Activated gamma-delta T cell treated with anti-CD3 and anti-CD28 coated beads, Interleukin-2, amount 50 U/mL, for 16 hours (primary cell): ENCODE measurements at places on chromosomes 16 and 17.

GRCh38 chr17:16915752-16916556, 56.0 kb downstream of the TNFRSF13B start:
- DNase-seq = no peak

- no peak for DNase-seq
Measured at GRCh38 chr17:42142371-42142896, 12.4 kb downstream of the RAB5C start.

DNA sequence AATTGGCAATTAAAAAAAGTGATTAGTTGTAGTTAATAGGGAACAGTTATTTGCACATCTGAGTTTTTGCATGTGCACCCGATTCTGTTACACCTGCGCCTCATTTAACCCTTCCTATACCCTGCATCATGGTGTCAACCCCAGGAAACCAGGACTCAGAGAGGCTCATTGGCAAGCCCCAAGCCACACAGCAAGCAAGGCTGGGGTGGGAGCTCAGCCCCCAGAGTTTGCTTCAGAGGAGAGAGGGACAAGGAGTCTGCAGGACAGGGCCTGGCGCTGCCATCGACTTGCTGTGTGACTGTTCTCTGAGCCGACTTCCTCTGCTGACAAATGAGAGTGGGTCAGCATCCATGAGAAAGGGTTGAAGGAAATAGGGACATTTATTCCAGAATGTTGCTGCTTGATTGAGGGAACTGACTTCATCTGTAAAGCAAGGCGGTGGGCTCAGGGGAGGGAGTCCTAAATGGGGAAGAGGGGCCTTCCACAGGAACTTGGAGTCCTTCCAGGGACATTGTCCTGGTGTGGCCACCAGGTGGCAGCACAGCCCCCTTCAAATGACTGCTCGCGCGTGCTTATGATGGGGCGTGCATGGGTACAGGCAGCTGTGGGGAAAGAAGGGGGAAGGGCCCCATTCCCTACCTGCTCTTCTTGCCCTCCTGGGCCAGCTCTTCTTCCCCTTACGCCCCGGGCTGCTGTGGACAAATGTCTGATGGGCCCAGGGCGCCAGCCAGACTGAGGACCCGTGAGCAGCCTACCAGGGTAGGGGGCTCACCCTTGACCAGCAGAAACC, 51.6 kb downstream of the NT5M start:
- DNase-seq = peak; percentile 66

DNA sequence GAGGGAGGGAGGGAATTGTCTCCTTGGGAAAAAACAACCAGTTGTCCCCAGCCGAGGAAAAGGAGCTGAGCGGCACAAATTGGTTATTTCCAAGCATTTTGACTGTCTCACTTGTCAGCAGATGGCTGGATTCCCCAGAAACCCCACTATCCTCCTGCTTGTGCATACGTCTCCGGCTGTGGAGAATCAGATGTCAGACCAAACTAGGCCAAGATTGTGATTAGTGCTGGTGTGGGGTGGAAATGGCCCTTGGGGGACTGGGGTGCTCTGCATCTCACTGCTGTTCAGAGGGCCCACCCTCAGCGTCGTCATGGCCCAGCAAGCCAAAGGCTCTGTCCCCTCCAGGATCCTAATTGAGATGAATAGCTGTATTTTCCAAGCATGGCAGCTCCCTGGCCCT, 131.7 kb upstream of the HSBP1 start:
- no peak for DNase-seq

DNA sequence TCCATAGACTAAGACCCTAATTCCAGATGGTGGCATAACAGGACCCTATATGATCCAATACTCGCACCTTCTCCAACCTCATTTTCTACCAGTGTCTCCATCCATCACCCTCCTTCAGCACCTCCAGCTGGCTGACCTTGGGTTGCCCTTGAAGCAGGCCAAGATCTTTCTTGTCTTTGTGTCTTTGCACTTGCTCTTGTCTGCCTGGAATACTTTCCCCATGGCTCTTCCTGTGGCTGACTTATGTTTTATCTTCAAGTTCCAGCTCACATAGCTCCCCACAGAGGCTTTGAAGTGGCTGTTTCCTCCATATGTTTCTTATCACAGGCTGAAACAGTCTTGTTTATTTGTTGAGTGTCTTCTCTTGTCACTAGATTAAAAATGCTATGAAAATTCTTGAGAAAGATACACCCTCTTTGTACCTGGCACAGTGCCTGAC, 29.6 kb upstream of the MMD start:
- no peak for DNase-seq

- no peak for DNase-seq
Measured at GRCh38 chr16:25143928-25144327, 32.4 kb downstream of the LCMT1 start.

GRCh38 chr17:22511431-22511830, 819.1 kb downstream of the KCNJ18 start:
- no peak for DNase-seq

DNA sequence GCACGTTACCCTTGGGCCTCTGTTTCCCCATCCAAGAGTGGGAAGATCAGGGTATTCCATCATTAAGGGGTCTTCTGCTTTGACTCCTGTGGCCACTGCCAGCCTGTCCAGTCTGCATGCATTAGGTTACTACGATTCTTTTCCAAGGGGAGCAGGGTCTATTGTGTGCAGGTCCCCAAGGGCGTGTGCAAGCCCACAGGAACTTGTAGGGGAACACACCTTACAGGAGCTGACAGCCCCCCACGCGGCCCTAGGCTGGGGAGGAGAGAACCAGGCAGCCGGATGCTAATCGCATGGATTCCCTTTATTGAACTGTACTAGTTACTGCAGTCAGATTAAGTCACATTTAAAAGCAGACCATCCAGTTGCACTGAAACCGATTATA, 116.7 kb downstream of the C16orf78 start:
- no peak for DNase-seq

- DNase-seq = no peak
Measured at GRCh38 chr17:17700251-17700969, 19.2 kb downstream of the RAI1 start.

GRCh38 chr17:39737206-39737759, 455 bp upstream of the GRB7 start:
- DNase-seq = no peak

- DNase-seq = no peak
Measured at GRCh38 chr16:2819179-2819938, 2.3 kb downstream of the PRSS21 start.

DNA sequence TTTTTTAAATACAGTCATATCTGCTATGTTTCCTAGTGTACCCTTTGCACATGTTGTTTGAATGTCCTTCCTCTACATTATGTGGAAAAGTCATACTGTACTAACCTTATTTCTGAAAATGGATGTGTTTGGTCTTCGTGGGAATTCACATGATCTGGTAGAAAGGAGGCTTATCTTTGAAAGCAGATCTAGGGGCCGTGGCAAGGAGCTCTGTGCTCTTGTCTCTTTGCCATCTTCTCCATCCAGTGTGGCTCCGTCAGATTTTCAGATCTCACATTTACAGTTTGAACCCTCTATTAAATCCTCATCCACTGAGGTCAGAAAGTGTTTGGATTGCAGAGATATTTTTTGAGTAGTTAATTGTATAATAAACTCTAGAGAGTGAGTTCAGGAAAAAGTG, 32.9 kb downstream of the MAP2K4 start:
- no peak for DNase-seq

DNA sequence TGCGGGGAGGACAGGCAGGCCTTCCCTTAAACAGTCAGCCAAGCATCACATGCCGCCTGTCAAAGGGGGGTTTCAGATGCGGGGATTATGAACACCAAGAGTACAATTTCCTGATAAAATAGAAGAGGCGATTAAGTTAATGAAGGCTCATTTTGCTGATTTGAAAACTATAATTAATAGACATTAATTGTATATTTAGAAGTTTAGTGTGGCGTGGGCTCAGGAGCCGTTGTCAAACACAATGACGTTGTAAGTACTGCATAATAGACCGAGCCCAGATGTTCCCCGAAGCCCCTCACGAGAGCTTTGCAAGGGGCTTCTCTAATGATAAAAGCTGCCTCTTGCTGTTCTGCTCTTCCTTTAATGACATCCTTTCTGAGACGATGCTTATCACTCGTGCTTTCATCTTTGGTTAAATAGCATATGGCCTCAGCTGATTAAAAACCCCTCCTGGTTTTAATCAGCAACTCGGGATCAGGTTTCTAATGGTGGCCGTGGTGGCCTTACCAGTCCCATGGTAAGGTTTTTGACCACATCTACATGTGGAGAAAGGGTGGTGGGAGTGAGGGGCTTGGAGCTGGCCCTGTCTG, 28.2 kb downstream of the SNX20 start:
- DNase-seq = no peak

GRCh38 chr16:3793161-3793576, 75.8 kb upstream of the TRAP1 start:
- no peak for DNase-seq

- no peak for DNase-seq
Measured at GRCh38 chr17:261635-262034, 80.2 kb upstream of the DOC2B start.

DNA sequence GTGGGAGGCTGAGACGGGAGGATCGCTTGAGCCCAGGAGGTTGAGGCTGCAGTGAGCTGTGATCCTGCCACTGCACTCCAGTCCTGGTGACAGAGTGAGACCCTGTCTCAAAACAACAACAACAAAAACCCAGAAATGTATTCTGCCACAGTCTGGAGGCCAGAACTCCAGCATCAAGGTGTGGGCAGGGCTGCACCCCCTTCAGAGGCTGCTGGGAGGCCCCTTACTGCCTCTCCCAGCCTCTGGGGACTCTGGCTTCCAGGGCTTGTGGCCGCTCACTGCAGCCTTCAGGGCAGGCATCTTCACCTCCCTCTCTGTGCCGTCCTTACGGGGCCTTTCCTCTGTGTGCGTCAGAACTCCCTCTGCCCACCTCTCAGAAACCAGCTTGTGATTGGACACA, 209.4 kb upstream of the GSE1 start:
- no peak for DNase-seq

GRCh38 chr16:50602531-50603205, 54.5 kb downstream of the NKD1 start:
- peak; percentile 9 for DNase-seq

DNA sequence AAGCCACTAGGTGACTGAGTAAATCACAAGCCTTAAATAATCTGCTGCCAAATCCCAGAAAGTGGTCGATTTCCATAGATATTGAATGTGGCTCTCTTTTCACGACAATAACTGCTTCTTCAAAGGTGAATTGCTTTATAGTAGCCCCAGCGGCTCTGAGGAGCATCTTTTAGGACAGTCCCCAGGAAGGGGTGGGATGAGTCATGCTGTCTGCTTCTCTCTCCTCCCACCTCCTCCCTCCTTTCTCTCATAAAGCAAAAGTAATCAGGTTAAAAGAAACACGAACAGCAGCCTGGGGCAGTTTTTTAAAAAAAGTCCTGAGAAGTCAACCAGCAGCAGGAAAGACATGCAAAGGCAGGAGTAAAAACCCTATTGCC, 1.8 kb downstream of the KIAA0513 start:
- DNase-seq = peak; percentile 45

- DNase-seq = no peak
Measured at GRCh38 chr17:4187076-4187475, 44.1 kb downstream of the CYB5D2 start.

DNA sequence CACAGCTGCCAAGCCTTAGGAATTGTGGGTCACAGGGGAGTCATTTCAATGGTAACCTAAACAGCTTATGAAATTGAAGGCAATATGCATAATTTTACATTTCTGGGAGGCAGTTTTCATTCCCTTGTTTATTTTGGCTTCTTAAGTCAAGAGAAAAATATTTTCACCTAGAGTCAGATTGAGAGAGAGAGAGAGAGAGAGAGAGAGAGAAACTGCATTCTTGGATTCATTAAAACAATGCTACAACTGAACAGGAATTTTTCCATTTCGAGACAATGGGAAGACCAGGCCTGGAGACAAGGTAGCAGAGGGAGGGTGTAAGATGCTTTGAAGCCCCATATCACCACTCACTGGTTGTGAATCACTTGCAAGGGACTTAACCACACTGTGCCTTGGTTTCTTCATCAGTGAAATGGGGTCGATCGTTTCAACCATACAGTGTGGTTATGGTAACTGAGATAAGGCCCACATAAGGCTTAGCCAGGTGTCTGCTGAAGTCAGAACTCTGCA, 224.7 kb upstream of the IRX3 start:
- DNase-seq = no peak

DNA sequence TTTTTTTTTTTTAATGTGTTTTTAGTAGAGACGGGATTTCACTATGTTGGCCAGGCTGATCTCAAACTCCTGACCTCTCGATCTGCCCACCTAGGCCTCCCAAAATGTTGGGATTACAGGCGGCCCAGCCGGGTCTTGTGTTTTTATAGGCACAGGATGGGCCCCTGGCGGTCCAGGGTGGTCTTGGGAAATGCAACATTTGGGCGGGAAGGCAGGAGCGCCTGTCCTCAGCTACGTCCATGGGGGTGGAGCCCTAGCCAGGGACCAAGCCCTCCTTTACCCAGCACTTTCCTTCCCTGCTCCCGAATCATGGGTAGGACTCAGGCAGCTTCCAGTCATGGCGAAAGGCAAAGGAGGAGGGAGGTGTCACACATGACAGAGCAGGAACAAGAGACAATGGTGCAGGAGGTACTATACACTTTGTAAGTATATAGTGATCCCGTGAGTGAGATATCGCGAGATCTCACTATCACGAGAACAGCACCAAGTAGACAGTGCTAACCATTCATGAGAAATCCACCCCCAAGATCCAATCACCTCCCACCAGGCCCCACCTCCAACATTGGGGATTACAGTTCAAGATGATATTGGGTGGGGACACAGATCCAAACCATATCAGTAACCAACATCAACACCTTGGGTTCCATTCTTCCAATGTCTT, 226.7 kb upstream of the WSCD1 start:
- no peak for DNase-seq

DNA sequence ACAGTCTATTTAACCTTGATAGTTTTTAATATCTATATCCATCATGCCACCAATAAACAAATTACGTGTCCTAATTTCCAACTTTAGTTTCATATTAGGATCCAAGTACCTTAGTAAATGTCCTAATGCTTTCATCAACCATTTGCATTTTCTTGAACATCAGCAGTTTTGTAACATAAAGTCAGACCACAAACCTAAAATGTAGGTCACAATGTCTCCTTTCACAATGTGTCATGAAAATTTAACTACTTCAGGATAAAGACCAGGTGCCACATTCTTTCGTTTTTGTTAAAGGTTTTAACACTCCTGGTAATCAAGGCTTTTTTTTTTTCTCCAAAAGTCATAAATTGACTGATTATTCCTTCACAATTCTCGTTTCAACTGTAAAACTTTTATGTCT, 310.7 kb upstream of the PMFBP1 start:
- DNase-seq = no peak

- no peak for DNase-seq
Measured at GRCh38 chr16:66850115-66850815, 6.1 kb downstream of the CA7 start.

GRCh38 chr16:10031473-10031872, 150.8 kb downstream of the GRIN2A start:
- no peak for DNase-seq

- no peak for DNase-seq
Measured at GRCh38 chr17:67364847-67365737, 1.3 kb downstream of the PSMD12 start.

GRCh38 chr17:16052486-16052885, 52.9 kb downstream of the TTC19 start:
- DNase-seq = no peak

DNA sequence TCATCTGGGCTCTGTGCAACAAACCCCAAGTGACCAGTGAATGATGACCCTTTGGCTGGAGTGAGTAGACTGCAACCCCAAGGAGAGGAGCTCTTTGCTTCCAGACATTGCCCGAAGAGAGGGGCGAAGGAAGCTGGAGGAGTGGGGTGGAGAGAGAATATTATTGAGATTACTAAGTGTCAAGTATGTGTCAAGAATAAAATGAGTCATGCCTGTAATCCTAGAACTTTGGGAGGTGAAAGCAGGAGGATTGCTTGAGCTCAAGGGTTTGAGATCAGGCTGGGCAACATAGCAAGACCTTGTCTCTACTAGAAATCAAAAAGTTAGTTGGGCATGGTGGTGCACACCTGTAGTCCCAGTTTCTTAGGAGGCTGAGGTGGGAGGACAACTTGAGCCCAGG, 142.0 kb upstream of the CCL2 start:
- no peak for DNase-seq
